ENCODE measurements at places on chromosomes 11 and 22.

DNA sequence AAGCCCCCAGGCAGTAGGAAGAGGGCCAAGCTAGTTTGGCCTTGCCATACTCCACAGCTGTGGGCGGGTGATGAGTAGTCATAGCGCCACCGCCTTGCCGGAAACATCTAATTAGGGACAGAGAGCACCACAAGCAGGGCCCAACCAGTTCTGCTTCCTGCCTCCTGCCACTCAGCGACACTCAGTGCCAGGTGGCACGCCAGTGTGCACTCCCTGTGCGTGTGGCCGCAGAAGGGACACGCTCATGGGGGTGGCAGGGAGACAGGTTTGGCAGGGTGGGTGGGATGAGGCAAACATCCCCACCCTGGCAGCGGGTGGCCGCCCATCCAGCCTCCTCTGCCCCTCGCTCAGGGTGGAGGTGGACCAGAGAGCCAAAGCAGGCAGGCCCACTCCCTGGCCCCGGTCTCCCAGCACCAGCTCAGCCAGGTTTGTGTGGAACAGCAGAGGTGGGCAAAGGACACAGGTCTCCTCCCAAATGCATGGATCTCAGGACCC lies 4.9 kb downstream of the OVOL1 start:
- DNase-seq: peak; percentile 82

- DNase-seq: no peak
Measured at GRCh38 chr11:130787973-130788570, 128.2 kb downstream of the SNX19 start.

DNA sequence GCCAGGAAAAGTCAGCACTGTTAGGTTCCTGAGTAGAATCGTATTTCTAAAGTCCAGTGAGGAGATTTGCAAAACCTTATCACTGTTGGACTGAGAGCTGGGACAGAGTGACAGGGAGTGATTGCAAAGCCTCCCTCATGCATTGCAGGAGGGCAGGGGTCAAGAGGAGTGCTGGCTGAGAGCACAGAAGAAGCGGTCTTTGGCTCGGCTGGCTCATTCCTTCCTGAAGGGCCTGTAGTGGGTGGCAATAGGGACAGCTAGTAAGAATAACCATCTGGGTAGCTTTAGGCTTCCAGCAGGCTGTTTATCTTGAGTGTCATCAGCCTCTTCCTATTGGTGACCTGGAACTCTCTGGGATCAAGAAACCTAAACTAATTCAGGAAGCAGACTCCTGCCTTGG lies 53.4 kb downstream of the CD44 start:
- no peak for DNase-seq

GRCh38 chr11:44177905-44178304 lies 82.4 kb downstream of the EXT2 start:
- no peak for DNase-seq

- no peak for DNase-seq
Measured at GRCh38 chr11:10263929-10264328, 30.1 kb downstream of the SBF2 start.

DNA sequence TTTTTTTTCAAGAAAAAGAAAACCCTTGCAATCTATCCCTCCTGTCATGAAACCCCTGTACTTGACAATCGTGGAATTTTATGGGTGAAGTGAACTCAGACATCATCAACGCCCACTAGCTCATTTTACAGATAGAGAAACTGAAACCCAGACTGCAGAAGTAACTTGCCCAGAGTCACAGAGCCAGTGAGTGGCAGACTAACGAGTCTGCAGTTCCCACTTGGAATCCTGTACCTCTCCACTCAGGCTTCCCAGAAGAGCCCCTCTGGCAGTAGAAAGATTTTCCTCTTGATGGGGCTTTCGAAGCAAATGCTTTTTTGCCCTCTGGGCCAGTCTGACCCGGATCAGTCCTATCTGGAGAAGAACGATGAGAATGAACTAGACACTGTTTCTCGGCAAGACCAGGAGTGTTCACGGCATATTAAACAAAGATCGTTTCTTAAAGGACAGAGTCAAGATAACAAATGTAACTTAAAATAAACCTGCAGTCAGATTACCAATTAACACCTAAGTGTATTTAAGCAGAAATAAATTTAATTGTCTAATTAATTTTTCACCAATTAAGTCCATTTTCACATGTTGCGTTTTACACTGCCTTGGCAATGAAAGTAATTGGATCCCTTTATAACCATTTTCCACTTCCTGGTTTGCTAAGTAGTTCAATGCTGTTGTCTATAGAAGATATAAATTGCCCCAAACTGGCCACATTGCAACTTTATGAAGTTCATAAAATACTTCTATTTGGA lies 61.3 kb upstream of the CREB3L1 start:
- DNase-seq: peak; percentile 31

DNA sequence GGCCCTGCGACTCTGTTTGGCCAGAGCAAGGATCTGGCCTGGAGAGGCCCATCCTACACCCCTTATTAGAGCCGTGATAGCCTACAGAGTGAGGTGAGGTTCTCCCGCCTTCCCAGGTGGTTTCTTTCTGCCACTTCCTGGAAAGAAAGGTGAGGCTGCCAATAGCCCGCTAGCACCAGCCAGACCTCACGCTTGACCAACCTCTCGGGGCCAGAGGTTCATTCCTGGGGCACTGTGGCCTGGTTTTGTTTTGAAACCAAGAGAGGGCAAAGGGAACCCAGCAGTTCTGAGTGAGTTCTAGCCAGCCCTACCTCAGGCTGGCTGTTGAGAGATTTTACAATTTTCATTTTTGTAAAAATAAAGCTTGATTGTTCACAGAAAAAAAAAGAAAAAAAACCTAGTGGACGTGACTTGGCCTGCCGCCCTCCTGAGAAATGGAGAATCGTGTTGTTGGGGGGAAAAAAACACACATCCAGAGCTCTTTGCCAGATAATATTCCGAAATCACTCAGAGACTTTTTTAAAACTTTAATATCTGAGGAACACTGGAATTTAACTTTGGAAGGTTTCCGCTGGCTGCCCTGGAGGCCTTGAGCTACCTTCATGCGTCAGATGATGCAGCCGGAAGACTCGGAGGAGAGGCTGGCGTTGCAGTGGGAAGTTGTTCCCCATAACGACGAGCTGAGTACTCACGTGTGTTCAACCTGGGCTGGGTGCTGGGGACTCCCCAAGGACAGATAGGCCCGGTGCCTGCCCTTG lies 84.5 kb downstream of the BCR start:
- DNase-seq: no peak

GRCh38 chr11:88101881-88102597 lies 73.2 kb downstream of the RAB38 start:
- DNase-seq: no peak

GRCh38 chr11:32332990-32333319 lies 102.4 kb downstream of the WT1 start:
- DNase-seq: no peak

DNA sequence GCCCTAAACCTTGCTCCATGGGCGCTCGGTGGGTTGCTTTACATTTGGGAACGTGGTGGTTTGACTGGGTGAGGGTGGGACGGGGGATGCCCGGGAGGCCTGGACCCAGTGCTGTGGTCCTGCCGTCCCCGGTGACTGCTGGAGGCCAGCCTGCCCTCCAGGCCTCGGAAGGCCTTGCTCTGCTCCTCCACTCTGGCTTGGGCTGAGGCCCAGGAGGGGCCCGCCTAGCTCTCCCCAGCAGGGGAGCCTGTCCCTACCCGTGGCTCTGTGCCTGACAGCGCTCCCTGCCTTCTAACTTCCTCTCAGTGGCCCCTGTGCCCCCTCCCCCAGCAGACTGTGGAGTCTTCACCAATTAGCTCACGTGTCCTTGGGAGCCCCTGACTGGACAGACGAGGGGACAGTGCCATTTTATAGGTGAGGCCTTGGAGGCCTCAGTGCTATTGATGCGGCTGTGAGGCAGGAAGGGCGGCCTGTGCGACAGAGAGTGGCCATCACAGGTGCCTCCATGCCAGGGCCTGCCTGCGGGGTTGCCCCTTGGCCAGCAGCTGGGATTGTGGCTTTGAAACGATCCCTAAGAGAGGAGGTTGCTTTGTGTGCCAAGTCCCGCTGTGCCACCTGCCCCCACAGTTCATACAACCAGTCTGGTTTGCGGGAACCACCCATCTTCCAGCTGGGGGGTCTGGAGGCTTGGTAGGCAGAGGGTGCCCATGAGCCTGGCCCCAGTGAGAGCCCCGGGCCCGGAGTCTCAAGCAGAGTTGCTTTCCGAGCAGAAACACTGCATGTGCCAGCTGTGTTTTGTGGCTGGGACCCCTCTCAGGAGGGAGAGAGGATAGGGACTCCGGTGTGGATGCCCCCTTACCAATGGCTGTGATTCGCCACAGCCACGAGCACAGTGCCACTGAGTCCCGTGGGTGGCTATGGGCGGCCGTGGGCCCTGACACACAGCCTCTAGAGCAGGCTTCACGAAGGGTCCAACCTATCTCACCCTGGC lies 17.7 kb downstream of the TPCN2 start:
- DNase-seq: no peak

DNA sequence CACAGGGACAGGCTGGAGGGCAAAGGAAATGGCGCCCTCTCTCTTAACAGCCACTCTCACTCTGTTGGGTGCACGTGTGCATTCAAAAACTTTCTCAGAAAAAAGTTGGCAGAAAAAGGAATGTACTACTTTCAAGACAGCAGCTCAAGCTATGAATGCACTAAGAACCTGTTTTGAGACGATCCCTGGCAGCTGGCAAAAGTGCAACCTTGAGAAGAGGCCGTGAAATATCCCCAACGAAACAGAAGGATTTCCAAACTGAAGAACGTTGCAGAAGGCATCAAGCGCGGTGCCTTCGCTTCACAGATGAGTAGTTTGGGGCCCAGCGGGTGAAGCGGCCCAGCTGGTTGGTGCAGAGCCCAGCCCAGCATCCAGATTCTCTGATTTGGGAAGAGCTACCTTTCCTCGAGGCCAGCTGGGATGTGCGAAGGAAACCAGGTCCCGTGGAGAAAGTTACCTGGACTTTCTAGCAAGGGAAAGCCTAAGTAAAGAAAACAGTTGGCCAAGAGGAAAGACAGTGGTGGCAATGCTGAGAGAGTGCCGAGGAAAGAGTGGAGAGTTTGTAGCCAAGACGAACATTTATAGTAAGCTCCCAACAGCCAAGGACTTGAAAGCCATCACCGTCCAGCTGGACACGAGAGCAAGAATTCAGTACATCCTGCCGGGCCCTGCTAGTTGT lies 16.3 kb downstream of the IFT27 start:
- no peak for DNase-seq

GRCh38 chr11:61012737-61013215 lies 41.3 kb downstream of the CD6 start:
- no peak for DNase-seq

GRCh38 chr11:7004482-7004881 lies 15.7 kb downstream of the ZNF214 start:
- no peak for DNase-seq

GRCh38 chr11:95577716-95578460 lies 211.7 kb downstream of the FAM76B start:
- DNase-seq: no peak

DNA sequence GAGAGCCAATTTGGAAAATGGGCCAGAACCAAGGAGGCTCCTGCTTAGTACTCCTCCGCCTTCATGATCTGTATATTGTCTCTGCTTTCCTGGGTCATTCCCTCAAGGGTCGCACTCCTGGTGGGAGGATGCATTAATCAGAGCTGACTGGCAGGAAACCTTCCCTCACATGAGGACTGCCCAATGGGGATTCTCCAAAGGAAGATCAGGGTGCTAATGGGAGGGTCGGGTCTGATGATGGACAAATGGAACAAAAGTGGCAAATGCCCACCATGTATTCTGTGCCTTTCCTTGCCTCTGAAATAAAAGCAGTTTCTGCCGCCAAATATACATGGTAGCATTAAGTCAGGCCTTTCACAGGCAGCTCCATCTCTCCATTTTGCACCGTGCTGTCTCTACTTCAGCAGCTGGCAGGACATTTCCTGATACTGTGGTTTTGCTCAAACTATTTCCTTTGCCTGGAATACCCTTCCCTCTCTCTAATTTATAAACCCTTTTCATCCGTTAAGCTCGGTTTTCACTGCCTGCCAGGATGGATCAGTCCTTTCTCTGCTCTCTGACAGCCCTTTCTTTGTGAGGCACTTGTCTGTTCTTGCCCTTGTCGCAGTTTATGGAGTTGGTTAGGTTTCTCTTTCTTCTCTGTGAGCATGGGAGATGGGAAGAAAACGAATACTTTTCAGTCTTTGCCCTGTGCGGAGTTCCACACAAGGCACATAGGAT lies 13.5 kb downstream of the SREBF2 start:
- DNase-seq: no peak

- DNase-seq: no peak
Measured at GRCh38 chr11:120867531-120867930, 156.4 kb upstream of the TBCEL start.

DNA sequence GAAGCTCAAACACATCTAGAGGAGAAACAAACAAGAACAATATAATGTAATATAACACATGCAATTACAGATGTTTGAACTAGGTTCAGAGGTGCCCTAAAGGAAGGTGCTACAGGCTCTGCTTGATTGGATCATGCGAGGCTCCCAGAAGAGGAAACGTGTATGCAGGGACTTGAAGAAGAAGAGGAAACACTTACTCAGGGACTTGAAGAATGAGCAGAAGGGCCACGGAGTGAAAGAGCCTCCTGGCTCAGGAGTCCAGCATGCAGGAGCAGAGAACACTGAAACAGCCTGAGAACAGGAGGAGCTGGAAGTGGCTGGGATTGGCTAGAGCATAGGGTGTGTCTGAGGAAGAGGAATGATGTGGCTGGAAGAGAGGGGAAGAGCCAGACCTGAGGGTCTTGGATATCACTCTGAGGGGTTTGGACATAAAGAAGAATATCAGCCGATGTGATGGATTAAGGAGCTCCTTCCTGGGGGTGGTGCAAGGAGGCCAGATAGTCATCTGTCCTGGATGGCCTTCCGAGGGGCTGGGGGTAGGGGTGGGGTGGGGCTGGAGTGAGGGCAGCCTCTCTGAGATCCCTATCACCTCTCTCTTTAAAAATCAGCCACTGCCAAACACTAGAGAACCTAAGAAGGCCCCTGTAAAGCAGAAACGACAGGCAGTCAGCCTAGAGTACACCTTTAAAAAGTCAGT lies 16.8 kb downstream of the FZD4 start:
- DNase-seq: no peak

DNA sequence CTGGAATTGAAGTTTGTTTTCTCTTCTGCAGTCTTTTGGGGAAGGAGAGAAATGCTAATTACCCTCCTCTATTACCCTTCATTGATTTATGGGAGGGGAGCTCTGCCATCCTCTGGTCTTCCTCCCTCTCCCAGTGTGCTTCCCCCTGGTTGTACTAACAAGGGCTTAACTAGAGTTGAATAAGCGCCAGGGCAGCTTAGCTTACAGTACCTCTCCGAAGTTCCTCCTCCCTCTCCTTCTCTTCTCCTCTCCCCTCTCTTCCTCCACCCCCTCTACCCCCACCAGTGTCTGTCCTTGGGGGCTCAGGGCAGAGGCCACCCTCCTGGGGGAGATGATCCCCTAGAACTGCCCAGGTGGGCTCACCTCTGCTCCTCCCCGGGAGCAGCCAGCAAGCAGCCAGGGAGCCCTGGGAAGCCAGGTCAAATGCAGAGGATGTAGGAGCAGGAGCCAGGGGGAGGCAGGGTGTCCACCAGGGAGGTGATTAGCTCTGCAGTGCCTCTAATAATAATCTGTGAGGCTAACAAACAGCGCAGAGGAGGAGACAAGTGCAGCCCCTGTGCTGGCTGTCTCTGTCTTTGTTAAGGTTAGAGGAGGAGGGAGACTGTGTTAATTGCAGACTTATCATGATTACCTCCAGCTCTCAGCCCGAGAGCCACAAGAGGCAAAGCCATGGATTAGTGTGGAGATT lies 191.6 kb upstream of the CADM1 start:
- no peak for DNase-seq
